Endothelial cell (in vitro differentiated cells): ENCODE measurements at places on chromosomes 11 and 22. TPM values are rescaled to one million over a fixed set of nuclear protein-coding genes. Genes with fewer than 3 reads are reported as not detected.

The MMP8 gene
- total RNA-seq: not detected

The APOL3 gene
- total RNA-seq: 1.2 TPM

The PRSS23 gene
- 4.8 TPM for total RNA-seq

The IGF2 gene
- 2.1 TPM for total RNA-seq

GRCh38 chr11:73493956-73494598, 103.8 kb downstream of the FAM168A start:
- no peak for DNase-seq

GRCh38 chr22:44441401-44442185, 56.4 kb downstream of the RTL6 start:
- no peak for DNase-seq

- peak; percentile 19 for DNase-seq
Observed at GRCh38 chr11:62880231-62880802, 379 bp upstream of the SLC3A2 start.

GRCh38 chr11:64628596-64628995, 37.6 kb downstream of the SLC22A12 start:
- DNase-seq: no peak

- DNase-seq: no peak
Observed at GRCh38 chr11:121790430-121790829, 325.6 kb downstream of the BLID start.
